AG10803 (cell line): ENCODE measurements at places on chromosomes 5 and 9.

DNA sequence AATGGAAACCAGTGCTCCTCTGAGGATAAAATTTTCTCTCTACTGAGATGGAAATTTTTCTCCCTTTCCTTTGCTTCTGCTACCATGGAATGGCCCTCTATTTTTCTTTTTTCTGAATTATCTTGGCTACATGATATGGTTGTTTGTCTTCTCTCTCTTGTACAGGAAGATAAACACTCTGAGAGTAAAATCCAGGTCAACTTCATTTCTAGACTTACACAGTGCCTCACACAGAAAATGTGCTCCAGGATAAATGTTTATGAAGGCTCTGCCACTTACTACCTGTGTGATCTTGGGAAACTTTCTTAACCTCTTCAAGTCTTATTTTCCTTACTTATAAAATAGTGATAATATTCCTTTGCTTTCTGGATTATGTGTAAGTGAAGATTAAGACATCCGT is 153.9 kb downstream of the PRELID2 start:
- no peak for DNase-seq

GRCh38 chr5:142977363-142978051 is 207.3 kb downstream of the ARHGAP26 start:
- peak; percentile 84 for DNase-seq

DNA sequence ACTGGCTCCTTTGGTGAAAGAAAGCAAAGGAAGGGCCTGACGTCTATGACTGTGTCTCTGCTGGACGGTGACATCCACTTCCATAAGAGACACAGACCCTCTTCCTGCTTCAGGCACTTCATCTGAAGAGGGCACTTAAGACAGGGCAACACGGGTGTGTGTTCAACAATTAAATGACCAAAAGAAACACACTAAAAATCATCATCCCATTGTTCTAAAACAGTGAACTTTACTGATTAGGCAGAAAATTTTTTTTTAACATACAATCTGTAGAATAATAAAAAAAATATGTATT is 58.5 kb downstream of the GOLM1 start:
- DNase-seq: no peak

DNA sequence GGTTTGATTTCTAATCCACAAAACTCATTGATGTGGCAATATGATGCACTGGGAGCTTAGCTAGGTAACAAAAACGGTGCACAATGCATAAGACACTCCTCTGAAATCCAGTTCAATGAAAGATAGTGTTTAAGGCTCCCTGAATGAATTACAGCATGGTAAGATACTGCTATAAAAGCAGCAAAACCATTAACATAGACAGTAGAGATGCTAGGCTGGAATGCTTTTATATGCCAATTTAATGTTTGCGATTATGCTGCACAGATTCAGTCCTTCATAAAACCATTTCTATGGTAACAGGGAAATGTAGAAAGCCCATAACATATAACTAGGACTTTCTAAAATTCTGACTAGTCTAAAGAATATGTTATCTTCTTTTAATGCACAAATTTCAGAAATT is 180.8 kb upstream of the NUDT12 start:
- DNase-seq: no peak

DNA sequence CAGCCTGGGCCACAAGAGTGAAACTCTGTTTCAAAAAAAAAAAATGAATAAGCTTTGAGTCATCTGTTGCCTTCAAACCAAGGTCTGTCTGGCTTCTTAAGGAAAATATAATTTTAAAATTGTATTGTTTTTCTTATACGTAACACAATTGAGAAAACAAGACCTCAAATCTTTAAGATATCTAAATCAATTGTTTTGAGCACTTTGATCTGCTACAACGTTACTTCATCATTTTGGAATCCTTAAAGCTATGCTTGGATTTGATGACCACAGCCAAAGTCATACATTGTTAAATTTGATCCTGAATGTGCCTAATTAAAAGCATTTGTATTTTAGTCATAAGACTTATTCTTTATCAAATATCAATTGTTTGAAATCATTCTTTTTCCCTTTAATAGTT is 37.7 kb upstream of the VCAN start:
- DNase-seq: peak; percentile 51

DNA sequence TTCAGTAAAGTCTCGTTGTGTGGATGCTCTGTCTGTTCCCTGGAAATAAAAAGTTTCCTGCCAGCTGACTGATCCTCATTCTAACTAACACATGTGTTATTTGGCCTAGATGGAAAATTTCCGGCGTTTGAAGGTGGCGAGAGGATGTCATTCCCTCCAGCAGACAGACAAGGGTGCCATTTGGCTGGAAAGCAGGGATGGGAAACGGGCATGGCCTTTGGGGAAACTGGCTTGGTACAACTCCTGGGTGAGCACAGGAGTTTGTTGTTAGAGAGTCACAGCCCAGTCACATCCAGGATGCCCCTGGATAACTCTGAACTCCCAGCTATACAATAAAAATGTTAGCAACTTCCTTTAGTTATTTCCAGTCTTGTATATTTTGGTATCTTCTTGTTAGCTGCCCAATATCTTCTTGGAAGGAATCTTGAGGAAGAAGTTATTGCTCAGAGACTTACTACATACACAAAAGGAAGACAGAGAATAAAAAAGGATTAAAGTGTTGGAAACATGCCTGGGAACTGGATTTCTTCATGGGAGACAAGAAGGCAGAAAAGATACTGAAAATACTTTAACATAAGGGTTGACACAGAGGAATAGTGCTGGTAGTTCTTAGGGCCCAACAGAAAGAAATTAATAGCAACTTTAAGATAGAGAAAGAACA is 41.9 kb downstream of the TEK start:
- peak; percentile 75 for DNase-seq

GRCh38 chr5:148841519-148841918 is 15.1 kb downstream of the ADRB2 start:
- DNase-seq: no peak

GRCh38 chr5:68169903-68170302 is 45.7 kb upstream of the PIK3R1 start:
- no peak for DNase-seq

GRCh38 chr5:109413458-109413857 is 3.7 kb upstream of the PJA2 start:
- DNase-seq: peak; percentile 18

- DNase-seq: no peak
These were observed 29.1 kb upstream of the FREM1 start for GRCh38 chr9:14939378-14939777.
